ENCODE measurements at places on chromosomes 12 and 14.

DNA sequence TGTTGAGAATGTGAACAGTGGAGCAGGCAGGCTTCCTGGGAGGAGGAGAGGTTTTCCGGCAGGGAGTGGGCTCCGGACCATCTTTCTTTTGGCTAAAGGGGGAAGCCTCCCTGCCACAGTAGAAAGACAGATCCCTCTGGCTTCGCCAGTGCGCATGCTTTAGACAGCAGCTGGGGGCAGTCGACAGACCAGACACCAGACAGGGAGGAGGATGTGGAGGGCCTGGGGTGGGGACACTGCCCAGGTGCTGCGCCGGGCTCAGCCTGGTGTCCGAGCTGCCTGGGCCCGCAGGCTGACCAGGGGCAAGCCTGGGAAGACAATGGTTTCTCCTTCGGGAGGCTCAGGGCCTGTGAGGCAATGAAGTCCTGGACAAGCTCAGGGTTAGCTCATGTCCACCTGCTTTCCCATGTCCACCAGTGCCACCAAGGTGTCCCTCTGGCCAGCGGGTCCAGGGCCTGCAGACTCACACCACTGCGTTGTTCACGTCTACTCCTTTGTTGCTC, 67.3 kb downstream of the PRIMA1 start:
- DNase-seq: no peak

- peak; percentile 35 for DNase-seq
Observed at GRCh38 chr12:75739912-75740311, 228.5 kb upstream of the KRR1 start.

- no peak for DNase-seq
Observed at GRCh38 chr12:3489057-3489456, 1.9 kb upstream of the PRMT8 start.

DNA sequence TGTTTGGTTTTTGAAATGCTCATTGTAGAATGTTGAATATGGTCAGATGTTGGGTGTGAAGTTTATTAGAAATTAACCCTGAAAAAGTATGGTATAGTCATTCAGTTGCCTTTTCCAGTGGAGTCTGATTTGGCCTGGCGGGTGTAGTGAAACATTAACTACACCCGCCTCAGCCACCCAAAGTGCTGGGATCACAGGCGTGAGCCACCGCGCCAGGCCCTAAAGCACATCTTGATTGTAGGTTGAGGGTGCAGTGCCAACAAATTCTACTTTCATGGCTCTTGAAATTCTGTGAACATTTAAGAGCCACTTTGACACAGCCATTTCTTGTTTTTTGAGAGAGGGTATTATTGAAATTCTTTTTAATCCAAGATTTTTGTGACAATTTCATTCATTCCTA, 624.9 kb downstream of the DIO2 start:
- DNase-seq: no peak

GRCh38 chr12:101414533-101415119, 7.1 kb upstream of the ARL1 start:
- DNase-seq: peak; percentile 84

DNA sequence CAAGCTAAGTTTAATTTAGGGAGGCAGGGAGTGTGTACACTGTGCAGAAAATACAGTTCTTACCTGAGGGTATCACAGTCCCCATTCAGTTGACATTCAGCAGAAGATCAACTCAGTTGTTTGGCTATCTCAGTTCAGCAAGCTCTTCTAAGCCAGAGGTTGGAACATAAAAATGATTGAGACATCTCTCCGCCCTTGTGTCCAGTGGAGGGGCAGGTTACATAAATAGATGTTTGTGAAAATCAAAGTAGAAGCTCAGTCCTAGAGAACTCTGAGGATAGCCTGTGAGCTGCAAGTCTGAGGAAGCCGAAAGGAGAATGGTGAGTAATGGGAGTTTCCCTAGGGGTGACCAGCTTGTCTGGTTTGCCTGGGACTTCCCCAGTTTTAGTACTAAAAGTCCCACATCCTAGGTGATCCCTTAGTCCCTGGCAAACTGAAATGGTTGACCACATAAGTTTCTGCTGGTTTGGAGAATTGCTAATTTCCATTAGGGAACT, 251.4 kb upstream of the ATP2B1 start:
- DNase-seq: peak; percentile 94

DNA sequence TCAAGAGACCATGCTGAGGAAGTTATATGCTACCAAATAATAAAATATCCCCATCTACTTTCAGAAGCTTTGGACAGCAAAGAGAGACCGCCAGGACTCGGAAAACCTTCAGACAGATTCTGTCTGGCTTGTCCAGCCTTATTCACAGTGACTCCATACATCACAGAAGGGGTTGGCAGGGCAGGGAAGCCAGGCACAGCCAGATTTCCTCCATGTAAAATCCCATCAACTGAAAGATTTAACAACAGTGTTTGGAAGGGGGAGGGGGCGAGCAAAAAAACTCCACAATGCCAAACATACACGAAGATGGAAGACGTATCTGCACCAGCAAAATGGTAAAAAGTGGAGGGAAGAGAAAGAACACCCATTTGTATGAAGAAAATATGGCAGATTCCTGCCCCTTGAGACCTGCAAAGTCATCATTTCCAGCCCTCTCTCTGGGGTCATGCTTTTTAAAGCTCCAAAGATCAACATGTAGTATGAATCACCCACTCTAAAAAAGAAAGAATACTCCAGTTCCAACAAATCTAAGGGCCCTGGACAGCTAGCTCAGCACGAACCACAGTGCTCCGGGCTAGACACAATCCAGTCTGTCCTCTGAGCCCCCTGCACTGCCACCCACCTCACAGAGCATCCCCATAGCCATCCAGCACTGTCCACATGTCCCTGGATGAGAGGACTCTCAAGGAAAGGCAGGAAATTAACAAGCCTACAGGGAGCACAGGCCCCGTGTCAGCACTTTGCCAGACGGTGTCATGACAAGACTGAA, 116.4 kb downstream of the DICER1 start:
- no peak for DNase-seq

- DNase-seq: peak; percentile 9
Observed at GRCh38 chr12:41188058-41188840, at the start of gene PDZRN4. PDZRN4 (plus strand) TSS chr12:41188320.

DNA sequence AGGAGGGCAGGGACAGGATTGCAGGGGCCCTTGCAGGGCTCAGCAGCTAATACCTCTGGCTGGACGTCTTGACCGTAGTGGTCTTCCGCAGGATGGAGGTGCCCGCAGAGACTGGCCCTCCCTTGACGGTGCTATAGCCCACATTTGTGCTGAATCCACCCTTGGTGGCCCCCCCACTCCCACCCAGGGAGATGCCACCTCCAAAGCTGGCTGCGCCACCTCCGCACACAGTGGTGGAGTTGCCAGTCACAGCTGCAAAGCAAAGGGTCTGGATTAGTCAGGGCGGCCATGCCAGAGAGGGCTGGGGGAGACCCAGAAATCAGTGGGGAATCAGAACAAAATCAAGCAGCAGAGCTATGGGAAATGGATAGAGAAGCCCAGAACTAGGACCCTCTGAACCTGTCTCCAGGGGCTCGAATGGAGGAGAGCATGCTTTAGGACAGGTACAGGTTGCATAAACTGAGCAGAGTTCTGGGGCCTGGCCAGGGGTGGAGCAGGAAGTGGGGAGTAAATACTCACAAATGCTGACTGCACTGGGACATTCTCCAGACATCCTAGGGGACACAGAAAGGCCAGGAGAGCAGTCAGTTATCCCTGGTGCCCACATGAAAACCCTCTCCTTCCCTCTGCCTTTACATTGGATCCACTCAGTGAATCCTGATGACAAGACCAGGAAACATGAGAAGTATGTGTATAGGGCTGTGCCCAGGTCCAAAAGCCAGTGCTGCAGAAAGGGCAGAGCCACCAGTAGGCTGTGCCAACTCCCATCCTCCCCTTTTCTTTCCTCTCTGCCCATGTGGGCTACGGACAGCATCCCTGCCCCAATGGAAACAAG, 8.1 kb upstream of the KRT4 start:
- DNase-seq: no peak

DNA sequence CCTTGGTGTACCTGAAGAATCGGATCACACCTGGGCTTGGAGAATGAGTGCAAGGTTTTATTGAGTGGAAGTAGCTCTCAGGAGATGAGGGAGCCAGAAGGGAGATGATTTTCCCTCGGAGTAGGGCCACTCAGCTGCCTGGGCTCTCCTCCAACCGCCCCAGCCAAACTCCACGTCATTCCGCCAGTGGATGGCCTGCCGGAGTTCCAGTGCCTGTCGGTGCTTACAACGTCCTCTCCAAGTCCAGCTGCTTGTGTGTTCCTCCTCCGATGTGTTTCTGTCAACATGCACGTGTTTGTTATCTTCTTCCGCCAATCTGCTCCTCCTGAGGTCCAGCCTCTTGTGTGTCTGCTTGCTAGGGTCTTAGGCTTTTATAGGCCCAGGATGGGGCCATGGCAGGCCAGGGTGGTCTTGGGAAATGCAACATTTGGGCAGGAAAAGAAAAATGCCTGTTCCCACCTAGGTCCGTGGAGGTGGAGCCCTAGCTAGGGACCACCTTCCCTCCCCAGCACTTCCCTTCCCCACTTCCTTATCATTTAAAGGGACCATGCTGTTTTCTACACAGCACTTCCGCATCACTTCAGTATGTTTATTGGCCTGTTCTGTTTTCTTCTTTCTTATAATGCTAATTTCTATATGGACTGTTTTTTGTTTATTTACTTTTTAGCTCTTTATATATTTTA, 343.2 kb downstream of the PDZRN4 start:
- DNase-seq: no peak

DNA sequence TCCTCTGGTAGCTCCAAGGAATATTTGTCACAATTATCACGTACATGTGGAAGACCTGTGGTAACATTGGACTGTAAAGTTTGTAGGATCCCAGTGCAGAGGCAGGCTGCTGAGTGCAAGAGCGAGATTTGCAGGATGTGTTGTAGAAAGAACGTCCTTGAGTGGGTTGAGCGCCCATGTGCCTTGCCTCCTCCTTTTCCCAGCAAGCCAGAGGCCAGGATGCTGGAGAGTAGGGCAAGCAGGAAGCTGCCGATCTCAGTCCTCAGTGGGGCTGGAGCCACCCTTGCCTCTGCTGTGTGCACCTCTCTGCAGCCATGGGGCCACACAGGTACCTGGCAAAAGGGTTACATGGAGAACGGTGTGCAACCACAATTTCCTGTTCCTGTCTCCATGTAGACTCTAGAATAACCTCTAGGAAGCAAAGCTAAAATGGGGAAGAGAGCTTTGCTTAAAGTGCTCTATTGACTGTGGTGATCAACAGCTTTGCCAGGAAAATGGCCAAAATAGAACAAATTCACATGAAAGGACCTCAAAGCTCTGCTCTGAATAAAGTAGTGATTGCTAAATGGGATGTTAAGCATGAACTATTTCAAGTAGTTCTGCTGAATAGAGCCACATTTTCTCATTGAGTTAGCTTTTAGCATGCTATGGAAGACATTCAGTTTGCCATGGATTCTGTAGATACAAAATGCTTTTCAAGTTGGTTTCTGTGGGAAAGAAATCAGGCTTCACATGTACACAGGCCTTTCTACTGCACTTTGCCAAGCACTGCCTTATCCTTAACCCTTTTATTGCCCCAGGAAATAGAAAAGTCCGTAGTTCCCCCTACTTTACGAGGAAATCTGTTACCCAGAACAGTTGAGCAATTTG, 37.4 kb downstream of the ANKRD9 start:
- no peak for DNase-seq

- DNase-seq: peak; percentile 73
Observed at GRCh38 chr12:19739195-19739776, 300.0 kb downstream of the AEBP2 start.

- DNase-seq: no peak
Observed at GRCh38 chr14:70451874-70452273, at the start of gene ADAM21. ADAM21 (plus strand) TSS chr14:70452174; CDS start chr14:70457500, 5,326 bp downstream.

DNA sequence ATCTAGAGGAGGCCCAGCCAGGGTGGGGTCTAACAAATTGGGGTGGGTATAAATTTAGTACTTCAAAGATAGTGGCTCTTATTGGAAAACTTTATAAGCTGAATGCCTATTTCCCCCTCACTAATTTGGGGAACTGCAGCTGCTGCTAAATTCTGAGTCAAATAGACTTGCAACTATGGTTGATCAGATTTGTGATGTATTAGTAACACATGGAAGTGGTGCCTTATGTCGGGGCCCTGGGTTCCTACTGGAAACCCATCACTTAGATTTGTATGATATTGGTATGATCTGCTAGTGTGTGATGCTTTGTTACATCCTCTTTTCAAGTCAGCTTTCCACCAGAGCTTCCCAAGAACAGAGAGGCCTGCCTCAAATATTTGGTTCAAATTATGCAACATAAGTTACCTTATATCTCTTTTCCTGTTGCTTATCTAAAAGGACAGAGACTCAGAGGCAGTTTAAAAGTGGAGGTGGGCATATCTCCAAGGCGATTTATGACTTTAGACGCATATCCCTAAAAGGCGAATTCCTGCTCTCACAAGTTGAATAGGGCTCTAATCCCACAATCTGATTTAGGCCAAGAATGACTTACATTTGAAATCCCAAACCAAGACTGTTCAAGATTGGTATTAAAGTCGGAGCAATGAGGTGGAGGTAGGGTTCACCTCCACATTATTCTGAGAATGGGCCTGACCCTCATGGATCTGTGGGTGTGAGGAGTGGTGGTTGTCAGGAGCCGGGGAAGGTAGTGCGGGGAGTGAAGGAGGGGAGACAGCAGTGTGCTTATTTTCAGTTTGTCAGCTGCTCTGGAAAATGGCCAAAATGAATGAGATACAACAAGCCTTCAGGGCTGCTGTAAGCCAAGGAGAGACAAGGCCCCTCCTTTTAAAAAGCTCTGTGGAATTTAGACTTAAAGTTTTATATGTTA, 425.8 kb downstream of the RAD51B start:
- DNase-seq: no peak

DNA sequence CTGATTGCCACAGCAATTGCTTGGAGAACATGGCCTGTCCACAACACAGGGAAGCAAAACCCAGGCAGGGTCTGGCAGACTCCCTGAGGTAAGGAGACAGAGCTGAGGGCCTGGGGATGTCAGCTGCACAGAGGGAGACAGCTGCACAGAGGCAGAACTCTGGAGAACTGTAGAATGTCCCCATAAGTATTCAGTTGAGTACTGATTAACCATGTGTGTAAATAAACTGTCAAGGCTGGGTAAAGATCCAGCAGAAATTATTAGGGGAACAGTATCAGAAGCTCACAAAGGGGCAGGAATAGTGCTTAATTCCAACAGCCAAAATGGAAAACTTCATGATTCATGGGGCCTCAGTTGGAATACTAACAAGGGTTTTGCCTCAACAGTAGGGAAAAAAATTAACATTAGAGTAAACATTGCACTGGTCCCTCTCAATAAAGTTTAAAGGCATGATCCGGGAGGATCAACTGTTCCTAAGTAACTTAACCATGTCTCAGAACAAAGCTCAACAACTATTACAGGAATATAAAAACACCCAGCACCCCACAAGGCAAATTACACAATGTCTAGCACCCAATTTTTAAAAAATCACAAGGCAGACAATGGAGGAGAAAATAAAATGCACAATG, 201.3 kb upstream of the RASSF8 start:
- no peak for DNase-seq

DNA sequence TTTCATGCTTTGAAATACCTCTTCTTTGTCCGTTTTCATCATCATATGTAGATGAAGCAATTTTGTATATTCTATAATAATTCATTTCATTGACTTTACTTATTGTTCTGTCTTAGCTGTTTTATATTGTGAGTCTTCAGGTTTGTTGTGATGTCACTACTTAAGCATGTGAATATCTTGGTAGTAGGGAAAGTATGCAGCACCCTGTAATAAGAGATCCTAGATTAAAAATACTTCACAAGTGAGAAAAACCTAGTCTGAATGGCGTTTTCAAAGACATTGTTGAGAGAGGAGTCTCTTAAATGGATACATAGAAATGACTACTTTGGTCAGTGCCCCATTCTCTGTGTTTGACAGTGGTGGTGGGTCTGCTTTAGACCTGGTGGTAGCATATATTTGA, 61.4 kb downstream of the SLC16A7 start:
- no peak for DNase-seq

All from suppressor macrophage treated with lipopolysaccharide for 4 hours (primary cell).